ENCODE measurements at places on chromosomes 2 and 18.

- no peak for DNase-seq
These were observed 77.2 kb downstream of the ARL4C start for GRCh38 chr2:234419726-234420125.

DNA sequence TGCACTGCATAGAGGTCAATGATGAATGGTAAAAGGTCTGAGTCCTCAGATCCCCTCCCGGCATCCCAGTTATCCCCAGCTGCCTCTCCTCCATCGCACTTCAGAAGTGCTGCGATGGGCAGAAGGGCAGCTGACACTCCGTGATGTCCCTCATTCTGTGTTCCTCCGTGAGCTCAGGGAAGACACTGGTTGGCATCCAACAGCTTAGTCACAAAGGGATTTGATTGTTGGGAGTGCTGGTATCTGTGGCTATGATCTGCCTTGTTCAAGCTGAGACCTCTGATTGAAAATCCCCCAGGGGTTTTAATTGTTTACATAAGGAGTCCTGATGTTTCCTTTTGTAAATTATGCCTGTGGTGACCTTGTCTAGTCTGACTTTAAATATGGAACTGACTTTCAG, 19.0 kb upstream of the SAG start:
- DNase-seq: no peak

- no peak for DNase-seq
These were observed 549 bp upstream of the DPP4 start for GRCh38 chr2:162074632-162074895.

- no peak for DNase-seq
These were observed 5.4 kb downstream of the CTAGE1 start for GRCh38 chr18:22412176-22412911.

- DNase-seq: no peak
These were observed 32.3 kb downstream of the ASXL2 start for GRCh38 chr2:25845843-25846505.

- no peak for DNase-seq
These were observed 51.3 kb upstream of the ZNF397 start for GRCh38 chr18:35189510-35189909.
